ENCODE measurements at places on chromosomes 16 and 17.
A peak's percentile ranks its signal among the peaks of the same experiment; 100 is the strongest.

DNA sequence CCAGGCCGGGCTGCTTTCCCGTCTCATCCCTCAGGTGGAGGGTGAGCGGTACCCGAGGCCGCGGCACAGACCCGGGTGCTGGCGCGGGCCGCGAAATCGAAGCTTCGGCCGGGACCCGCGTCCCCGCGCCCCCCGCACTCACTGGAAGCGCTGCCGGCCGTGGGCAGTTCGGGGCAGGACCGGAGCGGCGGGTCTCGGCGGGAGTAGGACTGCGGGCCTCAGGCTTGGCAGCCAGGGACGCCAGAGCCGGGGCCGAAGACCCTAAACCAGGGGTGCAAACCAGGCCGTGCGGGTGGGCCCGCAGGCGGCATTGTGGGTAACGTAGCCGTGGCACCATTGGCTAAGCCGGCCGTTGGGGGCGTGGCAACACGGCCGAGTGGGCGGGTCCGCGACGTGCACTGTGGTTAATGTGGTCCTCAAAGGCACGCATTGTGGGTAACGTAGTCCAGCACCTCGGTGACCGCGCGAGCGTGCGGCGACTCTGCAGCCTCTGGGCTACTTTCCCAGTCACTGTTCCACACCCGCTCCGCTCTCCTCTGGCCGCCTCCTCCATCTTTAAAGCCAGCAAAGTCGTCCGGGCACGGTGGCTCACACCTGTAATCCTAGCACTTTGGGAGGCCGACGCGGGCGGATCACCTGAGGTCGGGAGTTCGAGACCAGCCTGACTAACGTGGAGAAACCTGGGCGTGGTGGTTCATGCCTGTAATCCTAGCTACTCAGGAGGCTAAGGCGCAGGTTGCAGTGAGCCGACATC, at the start of gene ZNF500:
Gene ZNF500, minus strand, starts transcription at position 288 of the 754 bp plus-strand sequence. CDS start 1,184 bp downstream, outside the sequence.
- peak; percentile 93 for DNase-seq

DNA sequence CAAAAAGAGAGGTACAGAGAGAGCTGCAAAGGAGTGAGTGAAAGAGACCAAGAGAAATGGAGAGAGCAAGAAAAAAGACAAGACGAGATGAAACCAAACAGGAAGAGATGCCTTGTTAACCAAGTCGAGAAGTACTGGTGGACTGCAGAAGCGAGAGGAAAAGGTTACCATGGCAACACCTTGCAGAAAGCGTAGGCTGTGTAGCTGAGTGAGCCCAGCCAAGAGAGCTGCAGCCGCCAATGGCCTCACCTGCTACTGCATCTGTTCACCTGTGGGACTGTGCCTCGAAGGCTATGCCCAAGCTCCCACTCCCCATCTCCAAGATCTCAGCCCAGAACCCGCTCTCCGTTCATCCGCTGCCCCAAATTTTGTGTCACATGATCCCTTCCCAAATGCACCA, 161.3 kb downstream of the SLC39A11 start:
- no peak for DNase-seq

- DNase-seq = no peak
These were observed 101.1 kb downstream of the XYLT1 start for GRCh38 chr16:17369421-17370222.

- DNase-seq = no peak
These were observed 200.5 kb upstream of the NLRP1 start for GRCh38 chr17:5784791-5785190.

All from HepG2 (cell line).